ENCODE measurements at places on chromosomes 11 and 22.

GRCh38 chr11:74055938-74056337, 47.1 kb upstream of the UCP3 start:
- DNase-seq: no peak

DNA sequence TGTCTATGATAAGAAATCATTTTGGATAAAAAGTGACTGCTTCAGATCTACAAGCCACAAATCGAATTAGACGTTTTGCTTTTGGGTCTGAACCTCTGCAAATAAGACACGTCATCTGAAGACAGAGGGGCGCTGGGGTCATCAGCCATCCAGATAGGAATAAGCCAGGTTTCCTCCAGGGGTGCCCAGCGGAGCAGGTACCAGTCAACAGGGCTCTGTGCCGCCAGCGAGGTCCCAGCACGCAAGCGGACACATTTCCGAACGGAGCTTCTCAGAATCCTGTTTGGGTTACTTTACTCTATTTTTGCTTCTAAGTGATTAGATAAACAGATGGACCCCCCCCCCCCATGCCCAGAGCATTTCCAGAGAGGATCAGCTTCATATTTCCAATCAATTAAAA, 873.8 kb downstream of the BRD1 start:
- DNase-seq: no peak

DNA sequence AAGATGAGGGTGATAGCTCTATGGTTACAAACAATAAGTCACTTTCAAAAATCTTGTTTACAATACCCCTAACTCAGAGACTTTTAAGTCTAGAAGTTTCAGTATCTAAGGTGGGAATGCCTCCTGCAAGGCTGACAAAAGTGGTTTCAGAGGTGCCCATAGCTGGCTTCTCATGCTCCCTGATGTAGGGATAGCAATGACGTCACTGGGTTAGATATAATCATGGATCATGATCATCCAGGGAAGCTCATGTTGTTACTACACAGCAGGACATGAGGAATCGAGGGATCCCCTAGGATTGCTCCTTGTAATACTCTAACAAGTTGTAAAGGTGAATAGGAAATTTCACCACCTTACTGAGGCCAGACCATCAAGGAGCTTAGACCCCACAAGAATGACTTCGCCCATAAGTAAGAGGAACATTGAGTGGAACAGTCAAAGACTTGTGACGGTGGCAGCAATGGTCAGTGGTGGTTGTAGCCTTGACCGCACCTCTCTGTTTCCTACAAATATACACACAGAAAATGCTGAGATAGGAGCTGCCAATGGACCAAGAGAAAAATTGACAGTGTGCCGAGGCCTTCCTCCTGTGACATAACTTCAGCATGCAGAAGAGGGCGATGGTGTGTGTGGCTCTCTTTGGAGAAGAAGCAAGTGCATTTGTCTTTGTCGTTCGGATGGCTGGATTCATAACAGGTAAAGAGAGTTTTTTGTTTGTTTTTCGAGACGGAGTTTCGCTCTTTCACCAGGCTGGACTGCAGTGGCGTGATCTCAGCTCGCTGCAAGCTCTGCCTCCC, 15.6 kb downstream of the APOL4 start:
- no peak for DNase-seq

DNA sequence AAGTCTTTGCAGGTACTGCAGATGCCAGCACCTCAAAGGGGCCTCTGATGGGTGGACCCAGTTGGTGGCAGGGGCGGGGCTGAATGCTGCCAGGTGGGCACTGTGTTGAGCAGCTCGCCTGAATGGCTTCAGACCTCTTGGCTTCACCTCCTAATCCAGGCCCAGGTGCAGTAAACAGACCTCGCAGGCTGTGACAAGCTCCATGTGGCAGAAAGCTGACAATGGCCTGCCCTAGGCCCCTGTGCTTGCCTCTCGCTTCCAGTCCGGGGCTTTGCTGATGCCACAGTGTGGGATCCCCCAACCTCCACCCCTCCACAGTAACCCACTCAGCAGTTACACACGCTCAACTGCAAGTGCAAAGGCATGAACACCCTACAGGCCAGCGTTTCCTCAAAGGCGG, 9.4 kb downstream of the IGLL1 start:
- DNase-seq: no peak

DNA sequence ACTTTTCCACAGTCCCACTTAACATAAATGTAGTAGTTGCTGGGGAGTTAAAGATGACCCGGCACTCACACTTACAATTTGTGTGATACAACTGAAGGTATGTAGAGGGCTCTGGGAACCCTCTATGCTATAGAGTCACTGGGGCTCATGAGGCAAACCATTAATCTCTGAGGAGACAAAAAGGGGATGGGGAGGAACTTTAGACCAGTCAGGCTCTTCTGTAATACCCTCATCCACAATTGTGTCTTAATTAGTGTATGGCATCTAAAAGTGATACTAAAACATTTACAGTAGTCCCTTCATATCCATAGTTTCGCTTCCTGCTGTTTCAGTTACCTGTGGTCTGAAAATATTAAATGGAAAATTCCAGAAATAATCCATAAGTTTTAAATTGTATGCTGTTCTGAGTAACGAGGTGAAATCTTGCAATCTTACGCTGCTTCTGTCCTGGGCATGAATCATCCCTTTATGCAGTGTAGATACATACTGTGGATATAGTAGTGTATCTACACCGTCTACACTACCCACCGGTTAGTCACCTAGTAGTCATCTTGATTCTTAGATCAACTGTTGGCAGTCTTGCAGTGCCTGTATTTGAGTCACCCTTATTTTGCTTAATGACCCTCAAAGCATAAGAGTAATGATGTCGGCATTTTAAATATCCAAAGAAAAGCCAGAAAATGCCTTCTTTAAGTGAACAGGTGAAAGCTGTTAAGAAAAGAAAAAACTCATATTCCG, 12.2 kb downstream of the CBL start:
- no peak for DNase-seq

DNA sequence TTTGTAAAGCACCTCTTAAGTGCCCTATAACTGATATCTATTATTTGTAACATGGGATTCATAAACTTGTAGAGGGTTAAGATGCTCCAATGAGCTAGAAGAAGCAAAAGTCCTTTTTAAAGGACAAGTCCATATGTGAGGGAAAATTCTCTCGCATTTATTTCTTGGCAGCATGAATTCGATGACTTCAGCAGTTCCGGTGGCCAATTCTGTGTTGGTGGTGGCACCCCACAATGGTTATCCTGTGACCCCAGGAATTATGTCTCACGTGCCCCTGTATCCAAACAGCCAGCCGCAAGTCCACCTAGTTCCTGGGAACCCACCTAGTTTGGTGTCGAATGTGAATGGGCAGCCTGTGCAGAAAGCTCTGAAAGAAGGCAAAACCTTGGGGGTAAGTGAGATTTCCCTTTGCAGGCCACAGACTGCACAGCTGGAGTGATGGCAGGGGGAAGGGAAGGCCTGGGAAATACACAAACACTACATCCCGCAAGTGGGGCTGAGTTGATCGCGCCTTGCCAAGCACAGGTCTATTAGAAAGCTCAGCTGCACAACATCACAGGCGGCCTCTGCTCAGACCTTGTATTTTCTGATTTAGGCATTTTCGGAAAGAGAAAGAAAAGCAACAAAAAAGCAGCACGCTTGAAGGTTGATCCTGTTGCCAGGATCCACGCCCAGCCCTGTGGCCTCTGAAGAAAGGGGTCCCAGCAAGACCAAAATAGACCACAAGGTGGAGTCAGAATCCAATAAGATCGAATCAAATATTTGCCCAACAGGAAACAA, 1.5 kb downstream of the MS4A8 start:
- peak; percentile 67 for DNase-seq

Measured in H1 (cell line).